ENCODE measurements at places on chromosomes 11 and 22.
A peak's percentile ranks its signal among the peaks of the same experiment; 100 is the strongest.

DNA sequence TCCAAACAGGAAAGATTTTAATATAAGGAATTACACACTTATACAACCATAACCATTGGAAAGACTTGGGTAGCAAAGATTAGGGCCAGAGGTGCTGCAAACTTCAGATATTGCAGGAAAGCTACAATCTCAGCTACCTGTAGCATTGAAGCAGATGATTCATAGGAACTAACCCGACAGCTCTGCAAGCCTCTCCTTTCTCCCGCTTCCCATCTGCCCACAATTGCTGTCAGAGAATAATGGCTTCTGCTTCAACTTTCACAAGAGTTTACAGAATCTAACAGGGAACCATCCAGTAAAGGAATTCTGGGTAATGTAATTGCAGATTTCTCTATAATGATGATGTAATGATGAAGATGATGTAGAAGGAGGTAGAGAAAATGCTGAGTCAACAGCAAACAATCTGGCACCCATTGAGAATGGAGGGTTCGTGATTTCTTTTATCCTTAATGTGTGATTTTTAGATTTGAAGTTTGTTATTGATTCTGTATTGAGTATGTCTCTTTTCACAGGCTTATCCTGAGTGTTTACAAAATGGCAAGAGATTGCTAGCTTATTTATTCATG lies 70.8 kb upstream of the USP47 start:
- no peak for DNase-seq

- DNase-seq: no peak
Measured at GRCh38 chr11:16891964-16892363, 122.2 kb downstream of the PLEKHA7 start.

GRCh38 chr11:20112291-20113148 lies 47.8 kb downstream of the DBX1 start:
- no peak for DNase-seq

DNA sequence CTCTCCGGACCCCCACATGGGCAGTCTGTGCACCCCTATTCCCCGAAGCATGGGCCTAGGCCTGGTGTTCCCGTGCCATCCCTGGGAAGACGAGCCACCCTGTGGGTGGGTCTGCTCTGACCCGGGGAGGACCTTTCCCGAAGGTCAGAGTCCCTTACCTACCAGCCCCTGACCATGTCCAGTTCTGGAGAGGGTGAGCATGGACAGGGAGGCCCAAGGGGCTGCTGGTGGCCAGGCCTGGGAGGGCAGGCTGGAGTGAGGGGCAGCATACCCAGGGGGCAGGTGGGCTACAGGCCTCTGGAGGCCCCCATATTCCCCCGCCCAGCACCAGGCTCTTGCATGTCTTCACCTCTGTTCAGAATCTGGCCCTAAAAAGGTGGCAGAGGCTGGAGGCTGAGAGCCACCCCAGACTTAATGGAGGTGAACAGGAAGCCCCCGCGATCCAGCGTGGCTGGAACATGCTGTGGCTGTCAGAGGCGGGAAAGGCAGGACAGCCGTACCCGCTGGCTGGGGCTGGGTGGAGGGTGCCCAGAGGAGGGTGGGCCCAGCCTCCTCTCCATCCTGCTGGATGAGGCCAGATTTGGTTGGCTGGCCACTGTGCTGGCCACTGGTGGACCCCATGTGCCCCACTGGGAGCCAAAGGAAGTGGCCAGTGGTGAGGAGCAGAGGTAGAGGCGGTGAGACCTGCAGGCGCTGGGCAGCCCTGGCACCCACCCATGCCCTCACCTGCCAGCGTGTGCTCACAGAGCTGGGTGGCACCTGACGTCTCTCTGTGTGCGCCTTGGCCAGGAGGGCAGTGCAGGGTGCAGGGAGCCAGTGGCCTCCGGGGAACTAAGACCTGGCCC lies 11.2 kb upstream of the SYT8 start:
- DNase-seq: no peak

- no peak for DNase-seq
Measured at GRCh38 chr11:102478673-102479299, 26.2 kb upstream of the TMEM123 start.

GRCh38 chr22:23187871-23188700 lies 7.8 kb downstream of the BCR start:
- no peak for DNase-seq

GRCh38 chr22:18980829-18981228 lies 44.7 kb upstream of the PRODH start:
- DNase-seq: no peak

- peak; percentile 39 for DNase-seq
Measured at GRCh38 chr22:37896181-37896592, 9.9 kb upstream of the MICALL1 start.

DNA sequence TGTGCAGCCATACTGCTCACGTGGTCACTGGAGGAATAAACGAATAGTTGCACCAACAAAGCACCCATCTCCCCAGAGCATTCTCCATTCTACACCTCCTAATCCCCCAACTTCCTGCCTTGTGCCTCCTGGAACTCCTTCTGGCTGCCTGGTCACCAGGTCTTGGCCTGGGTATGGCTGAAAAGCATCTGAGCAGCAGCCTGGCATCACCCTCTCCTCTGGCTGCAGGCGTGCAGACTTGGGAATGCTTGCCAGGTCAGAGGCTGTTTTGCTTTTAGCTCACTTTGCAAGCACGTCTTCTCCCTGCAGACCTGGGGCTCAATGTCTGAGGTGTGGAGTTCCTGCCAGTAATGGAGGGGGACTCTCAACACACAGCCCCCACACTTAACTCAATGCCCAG lies 33.3 kb upstream of the KCNJ11 start:
- no peak for DNase-seq

GRCh38 chr11:47099918-47100315 lies 76.8 kb downstream of the ARFGAP2 start:
- DNase-seq: no peak

DNA sequence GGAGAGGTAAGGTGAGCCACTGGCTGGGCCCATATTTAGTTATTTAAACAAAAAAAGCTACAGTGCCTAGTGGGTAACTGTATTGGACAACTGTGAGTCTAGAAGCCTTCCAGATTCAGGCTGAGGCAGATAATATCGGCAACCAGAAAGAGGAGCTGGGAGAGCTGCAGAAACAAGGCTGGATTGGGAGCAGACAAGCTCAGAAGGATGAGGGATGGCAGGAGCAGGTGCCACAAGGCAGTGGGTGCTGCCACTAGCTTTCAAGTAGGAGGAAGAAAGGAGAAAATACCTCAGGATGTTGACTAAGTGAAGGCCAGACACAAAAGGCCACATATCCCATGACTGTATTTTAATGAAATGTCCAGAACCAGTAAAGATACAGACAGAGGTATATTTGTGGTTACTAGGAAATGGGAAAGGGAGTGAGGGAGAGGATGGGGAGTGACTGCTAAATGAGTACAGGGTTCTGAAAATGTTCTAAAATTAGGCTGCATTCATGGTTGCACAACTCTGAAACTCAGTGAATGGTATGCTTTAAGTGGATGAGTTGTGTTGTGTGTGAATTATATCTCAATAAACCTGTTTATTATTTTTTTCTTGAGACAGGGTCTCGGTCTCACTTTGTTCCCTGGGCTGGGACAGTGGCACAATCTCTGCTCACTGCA lies 11.8 kb upstream of the RAPSN start:
- no peak for DNase-seq

DNA sequence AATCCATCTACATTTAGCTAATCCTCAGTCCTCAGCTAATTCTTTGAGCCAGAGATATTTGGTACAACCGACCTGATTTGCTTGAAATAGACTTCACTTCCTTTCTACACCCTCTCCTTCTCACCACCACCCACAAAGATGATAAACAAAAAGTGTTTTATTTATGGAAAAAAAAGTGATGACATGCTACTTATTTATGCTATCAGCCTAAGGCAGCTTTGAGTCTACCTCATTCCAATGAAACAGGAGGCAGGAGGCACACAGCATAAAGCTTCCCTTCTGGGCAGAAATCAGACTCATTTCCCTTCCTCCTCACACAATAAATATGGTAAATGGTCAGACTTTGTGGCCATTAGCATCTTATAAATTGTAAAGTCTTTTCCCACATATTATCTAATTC lies 325.7 kb downstream of the SOX6 start:
- no peak for DNase-seq

GRCh38 chr22:19143967-19144400 lies 467 bp downstream of the ESS2 start:
- no peak for DNase-seq

DNA sequence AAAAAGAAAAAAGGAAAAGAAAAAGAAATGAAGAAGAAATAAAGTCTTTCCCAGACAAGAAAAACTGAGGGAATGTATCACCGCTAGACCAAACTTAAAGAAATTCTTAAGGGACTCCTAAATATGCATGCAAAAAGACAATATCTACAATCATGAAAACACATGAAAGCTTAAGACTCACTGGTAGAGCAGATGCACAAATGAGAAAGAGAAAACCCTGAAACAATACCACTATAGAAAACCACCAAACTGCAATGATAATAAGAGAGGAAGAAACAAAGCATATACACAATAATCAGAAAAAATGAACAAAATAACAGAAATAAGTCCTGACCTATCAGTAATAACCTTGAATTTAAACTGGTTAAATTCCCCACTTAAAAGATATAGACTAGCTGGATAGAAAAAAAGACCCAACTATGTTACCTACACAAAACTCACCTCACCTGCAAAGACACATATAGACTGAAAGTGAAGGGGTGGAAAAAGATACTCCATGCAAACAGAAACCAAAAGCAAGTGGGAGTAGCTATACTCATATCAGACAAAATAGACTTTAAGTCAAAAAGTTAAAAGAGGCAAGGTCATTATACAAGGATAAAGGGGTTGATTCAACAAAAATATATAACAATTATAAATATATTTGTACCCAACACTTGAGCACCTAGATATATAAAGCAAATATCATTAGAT lies 61.3 kb upstream of the NARS2 start:
- DNase-seq: no peak

Data from GM12864 (cell line).